Hematopoietic multipotent progenitor cell treated with erythropoietin and hydrocortisone succinate and interleukin-3 and kit ligand, for 8 days (in vitro differentiated cells): ENCODE measurements at places on chromosomes 16 and 17.

DNA sequence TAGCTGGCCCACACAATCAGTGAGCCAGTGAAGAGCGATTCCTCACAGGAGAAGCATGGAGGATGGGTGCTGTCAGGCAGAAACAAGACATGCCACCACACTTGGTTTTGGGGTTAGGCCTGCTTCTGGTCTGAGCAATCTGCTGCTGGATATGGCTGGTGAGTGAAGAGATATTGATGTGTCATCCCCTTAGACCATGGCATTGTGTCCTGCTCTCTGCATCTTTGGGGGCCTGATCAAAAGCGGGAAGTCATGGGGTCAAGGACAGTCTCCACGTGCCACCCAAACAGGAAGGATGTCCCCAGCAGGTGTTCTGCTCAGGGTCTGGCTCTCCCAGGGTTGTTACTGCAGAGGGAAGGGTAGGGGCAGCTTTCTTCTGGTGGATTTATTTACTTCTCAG lies 140.7 kb downstream of the PRKCB start:
- DNase-seq: no peak

GRCh38 chr16:7571366-7571765 lies 238.7 kb downstream of the RBFOX1 start:
- DNase-seq: no peak

DNA sequence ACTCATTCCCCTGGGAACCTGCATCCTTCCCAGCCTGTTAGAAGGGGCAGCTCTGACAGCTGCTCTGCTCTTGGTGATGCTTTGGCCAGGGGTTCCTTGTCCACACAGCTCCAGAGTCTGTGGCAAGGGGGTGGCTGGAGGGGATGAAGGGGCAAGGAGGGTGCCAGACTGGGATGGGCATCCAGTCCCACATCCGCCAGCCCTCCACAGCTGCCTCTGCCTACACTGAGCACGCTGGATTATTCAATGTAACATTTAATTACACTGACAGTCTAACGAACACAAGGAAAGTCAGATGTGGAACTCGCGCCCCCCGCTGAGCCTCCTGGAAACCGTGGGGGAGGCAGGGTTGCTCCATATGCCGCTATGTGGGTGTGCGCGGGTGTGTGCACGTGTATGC lies 101.1 kb downstream of the C16orf78 start:
- no peak for DNase-seq

DNA sequence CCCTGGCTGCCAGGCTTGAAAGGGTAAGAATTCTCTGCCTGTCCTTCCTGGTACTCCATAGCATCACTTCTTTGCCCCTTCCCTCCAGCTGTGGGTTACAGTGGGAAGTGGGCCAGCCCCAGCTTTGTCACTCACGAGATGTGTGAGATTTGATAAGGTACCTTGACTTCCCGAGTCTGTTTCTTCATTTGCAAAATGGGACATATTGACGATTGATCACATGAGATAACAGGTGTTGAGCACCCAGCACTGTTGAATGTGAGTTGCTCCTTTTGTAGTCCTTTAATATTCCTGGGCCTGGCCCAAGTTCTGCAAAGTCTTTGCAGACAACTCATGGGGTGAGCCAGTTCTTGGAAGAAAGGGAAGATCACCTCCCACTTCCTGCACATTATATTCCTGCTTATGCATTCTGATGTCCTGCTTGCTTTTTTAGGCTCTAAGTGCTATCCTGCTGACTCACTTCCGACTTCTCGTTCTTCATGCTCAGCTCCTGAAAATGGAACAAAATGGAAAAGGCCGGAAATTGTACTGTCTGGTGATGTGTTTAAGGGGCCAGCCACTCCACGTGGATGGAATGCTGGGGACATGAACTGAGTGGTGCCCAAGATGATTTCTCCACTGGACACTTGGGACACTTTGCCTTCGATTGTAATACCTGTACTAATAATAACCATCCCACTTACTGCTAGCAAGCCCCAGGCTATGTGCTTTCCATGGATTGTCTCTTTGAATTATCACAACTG lies 8.3 kb upstream of the NLK start:
- DNase-seq: peak; percentile 54

- no peak for DNase-seq
These were observed 16.5 kb downstream of the SLC16A3 start for GRCh38 chr17:82245134-82246039.

DNA sequence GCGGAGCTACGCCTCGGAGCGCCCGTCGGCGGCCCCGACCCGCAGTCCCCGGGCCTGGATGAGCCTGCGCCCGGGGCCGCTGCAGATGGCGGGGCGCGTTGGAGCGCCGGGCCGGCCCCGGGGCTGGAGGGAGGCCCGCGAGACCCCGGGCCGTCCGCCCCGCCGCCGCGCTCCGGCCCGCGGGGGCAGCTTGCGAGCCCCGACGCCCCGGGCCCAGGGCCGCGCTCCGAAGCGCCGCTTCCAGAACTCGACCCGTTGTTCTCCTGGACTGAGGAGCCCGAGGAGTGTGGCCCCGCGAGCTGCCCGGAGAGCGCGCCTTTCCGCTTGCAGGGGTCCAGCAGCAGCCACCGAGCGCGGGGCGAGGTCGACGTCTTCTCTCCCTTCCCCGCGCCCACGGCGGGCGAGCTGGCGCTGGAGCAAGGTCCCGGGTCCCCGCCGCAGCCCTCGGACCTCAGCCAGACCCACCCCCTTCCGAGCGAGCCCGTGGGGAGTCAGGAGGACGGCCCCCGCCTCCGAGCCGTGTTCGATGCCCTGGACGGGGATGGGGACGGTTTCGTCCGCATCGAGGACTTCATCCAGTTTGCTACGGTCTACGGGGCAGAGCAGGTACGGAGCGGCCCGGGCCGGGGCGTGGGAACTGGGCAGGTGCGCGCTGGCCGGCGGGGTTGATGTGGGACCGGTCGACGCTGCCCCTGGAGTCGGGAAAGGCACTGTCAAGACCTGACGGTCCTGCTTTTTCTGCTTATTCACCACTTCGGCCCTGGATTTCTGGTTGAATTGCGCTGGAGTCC lies 861 bp downstream of the RAB11FIP3 start:
- DNase-seq: no peak

GRCh38 chr16:81442220-81442915 lies 2.2 kb upstream of the CMIP start:
- DNase-seq: no peak

DNA sequence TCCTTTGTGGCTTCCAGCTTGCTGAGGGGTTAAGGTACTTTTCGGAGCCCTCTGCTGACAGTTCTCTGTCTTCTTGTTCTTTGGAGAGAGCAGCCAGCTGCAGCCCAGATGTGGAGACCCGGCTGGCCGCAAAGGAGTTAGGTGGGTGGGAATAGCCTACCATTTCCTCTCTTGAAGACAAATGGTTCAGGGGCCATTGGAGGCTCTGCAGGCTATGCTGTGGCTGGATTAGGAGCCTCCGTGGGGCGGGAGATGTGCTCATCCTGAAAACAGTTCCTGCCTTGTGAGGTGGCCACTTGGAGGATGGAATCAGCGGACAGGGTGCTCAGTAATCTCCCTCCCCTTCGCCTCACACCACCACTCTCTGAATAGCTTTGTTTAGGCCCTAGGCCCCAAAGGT lies 30.3 kb downstream of the MEOX1 start:
- no peak for DNase-seq

DNA sequence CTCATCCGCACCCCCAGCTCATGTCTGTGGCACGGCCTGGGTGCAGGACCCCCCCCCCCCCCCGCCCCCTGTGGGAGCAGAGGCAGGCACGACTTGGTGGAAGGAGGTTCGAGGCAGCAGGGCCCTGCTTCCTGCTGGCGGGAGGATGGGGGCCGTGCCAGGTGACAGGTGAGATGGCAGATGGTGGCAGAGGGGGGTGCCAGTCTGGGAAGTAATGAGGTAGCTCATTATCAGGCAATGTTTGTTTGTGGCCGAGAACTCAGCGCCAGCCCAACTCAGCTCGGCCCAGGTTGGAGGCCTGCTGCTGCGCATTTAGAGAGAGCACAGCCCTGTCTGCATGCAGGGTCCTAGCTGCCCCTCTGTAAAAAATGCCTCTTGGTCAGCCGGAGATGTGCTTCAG lies 40.1 kb upstream of the JPH3 start:
- DNase-seq: no peak

GRCh38 chr17:2977157-2977556 lies 86.2 kb downstream of the OR1D5 start:
- no peak for DNase-seq

- no peak for DNase-seq
These were observed 84.9 kb upstream of the CDC42EP4 start for GRCh38 chr17:73396431-73397277.

- no peak for DNase-seq
These were observed 43.2 kb downstream of the CUEDC1 start for GRCh38 chr17:57911834-57912673.
